ENCODE measurements at places on chromosomes 2 and 18.

GRCh38 chr2:215937190-215937589 is 76.2 kb downstream of the MREG start:
- no peak for DNase-seq

- DNase-seq: no peak
These were observed 153.6 kb downstream of the GBX2 start for GRCh38 chr2:236014408-236015131.

GRCh38 chr2:14751581-14751980 is 119.1 kb downstream of the LRATD1 start:
- no peak for DNase-seq

DNA sequence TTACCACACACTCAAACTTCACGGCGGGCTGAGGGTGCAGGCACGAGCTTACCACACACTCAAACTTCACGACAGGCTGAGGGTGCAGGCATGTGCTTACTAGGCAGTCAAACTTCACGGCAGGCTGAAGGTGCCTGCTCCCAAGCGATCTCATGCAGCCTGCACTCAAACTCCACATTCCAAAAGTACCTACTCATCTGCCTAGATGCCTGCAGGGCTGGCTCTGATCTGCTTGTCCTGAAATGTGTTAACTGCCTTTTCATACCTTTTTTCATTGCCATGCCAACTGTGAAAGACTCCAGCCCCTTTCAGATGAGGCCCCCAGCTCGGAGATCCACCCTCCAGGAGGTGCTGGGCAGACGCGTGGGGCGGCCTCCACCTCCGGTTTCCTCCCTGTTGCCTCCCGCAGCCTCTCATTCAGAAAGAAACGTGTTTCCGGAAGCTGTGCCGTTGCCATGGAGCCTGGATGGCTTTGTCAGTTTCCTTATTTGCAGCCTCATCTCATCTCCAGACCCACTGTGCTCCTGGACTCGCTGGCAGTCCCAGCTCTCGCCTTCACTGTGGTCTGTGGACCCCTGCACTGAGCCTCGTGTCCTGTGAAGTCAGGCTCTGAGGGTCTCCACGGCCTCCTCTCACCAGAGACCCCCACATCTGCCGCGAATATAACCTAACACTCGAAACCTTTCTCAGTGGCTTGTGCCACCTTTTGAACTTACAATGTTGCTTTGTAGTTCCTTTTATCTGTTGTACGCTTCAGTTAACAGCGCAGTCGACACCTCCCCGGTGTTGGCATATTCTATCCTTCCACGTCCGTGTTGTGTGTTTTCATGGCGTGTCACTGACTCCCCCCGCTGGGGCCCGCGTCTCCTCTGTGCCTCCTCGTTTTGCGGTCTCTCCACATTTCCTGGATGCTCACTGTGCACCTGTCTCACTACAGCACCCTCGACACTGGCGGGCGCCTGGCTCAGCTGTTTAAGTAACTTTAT is 106.1 kb upstream of the ALKAL2 start:
- peak; percentile 47 for DNase-seq

DNA sequence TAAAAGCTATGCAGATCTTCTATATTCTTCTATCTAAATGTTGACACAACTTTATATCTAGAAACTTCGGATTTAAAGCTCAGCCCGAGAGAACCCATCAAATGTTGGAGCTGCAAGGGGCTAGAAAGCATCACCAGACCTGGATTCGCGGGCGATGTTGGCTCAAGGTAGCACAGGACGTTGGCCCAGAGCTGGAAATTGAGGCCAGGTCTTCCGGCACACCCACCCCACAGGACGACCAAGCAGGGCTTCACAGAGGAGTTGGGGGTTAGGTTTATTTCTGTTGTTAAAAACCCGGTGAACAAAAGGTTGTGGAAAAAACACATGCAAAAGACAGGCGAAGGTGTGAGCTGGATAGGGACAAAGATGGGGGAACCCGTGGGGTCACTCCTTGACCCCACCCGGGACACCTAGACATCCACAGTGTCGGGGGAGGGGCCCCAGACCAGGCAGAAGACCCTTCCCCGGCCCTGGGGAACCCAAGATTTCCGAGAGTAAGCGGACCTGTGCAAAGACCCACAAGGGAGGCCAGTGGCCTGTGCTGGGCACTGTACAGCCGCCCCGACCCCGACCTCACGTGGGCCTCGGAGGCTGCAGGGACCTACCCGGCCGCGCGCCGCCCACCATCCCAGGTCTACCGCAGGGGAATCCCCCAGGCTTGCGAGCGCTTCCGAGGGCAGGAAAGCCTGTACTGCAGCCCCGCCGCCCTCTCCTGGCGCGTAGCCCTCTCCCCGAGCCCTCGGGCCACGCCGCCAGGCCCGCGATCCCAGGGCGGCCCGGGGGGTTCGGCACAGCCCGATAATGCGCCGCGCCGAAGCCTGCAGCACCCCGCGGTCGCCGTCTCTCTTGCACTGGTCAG is 1.8 kb upstream of the AGBL5 start:
- no peak for DNase-seq

GRCh38 chr2:55482186-55482884 is 37.2 kb upstream of the CFAP36 start:
- no peak for DNase-seq

DNA sequence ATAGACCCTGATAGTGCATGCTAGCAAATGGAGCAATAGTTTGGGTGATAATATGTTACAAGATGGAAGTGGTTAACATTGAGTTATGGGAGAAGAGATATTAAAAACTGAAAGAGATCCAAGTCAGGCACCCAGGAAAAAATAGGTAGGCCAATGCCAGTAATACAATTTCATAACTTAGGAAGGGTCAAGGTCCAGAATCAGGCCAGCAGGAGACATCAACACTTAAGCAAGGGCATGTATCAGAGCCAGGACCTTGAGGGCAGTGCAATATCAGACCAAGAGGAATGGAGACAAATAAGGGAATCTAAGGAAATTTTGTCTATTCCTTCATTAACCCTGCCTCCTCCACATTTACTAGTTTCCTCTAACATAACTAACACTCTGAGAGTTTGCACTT is 124.1 kb upstream of the NYAP2 start:
- DNase-seq: no peak

DNA sequence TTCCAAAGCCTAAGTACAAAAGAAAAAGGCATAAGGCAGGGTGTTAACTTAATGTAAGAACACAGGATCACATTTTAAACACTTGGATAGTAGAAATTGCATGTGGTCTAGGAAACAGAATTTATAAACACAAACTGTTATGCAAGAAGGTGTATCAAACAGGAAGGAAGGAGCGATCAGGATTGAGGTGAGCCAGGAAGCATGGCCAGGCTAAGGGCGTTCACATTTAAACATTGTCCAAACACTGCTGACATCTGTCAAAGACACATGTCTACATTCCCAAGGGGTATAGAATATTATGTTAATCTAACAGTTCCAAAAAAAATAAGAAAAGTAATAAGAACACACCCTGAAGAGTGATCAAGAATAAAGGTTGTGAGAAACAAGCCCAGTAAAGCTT is 71.3 kb downstream of the CCDC141 start:
- no peak for DNase-seq

DNA sequence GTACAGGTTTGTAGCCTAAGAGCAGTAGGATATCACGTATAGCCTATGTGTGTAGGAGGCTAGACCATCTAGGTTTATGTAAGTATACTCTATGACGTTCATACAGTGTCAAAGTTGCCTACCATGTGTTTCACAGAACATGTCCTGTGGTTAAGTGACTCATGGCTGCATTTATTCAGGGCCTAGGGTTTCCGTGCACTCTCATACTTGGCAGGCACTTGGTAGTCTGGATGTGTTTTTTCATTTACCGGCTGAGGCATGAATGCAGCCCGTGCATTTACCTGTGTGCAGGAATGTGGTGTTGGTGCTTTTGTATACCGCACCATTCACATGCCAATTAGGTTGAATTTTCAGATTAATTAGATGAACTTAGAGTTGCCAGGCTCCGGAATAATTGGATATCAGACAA is 43.4 kb downstream of the MYL12B start:
- peak; percentile 71 for DNase-seq

DNA sequence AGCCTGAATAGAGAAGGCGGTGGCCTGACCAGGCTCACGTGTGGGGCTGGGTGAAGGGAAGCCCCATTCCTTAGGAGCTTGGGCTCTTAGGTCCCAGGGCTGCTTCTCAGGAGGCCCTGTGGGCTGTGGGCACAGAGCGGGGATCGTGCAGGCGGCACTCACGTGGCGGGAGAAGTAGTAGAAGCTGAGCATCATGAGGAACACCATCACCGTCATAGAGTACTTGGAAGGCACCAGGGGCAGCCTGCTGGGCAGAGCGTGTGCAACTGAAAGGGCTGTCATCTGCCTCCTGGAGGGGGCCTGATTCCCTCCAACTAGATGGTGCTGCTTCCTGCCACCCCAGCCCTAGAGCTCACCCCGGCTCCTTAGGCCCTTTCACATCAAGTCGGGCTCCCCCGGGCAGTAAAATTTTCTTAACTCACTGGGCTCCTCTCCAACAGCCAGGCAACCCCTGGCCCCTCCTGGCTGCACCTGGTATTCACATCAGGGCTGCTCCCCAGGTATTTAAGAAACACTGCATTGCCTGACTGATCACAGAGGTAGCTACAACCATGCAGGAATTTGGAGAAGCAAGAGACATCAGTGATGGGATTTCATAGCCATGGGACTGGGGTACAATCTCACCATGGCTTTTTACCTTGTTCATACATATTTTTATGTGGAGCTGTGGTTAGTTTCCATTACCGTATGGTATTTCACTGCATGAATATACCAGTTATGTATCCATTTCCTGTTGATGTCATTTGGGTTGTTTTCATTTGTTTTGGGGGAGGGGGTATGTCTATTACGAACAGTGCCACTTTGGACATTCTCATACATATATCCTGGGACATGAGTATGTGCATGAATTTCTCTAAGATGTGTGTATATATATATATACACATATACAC is 32.9 kb downstream of the CENPO start:
- no peak for DNase-seq

DNA sequence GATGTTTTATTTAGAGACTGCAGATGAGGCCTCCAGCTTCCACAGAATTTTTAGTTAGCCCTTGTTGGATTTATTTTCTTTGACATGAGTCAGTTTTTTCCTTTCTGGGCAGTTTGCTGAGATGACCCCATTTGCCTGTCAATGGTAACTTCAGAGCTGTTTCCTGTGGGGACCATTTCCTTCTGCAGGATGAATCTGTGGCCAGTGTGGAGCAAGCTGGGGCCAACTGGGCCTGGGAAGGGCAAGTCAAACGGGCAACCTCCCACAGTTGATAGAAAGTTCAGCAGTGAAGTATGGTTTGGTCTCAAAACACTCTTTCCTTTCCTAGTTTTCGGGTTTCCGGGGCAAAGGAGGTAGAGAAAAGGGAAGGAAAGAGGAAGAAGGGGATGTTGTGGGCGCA is 291.4 kb upstream of the NRP2 start:
- peak; percentile 66 for DNase-seq

DNA sequence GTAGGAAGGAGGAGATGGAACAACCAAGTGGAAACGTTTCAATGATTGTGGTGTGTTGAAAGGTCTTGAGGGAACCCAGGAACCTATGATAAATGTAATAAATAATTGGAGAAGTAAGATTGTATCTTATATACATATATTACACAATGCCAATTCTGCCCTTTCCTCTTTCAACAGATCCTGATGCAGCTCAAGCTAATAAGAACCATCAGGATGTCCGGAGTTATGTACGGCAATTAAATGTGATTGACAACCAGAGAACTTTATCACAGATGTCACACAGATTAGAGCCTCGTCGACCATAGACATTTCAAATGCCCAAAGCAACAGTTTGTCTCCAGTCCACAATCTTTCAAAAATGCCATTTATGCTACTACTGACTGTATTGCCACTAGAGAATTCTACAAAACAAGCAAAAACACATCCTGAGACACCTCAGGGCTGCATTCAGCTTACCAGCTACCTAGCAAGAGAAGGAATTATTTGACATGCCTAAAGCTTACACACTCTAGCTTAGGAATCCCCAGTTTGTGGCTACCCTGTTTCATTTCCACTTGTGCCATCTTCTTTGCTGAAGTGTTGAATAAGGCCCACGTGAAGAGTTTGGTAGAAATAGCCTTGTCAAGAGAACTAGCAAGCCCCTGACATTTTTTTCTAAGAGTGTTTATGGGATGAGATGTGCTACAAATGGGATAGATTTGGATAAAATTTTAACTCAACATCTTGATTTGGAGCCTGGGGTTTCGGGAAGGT is 24.0 kb upstream of the MAP3K20 start:
- DNase-seq: no peak

GRCh38 chr2:134555411-134555810 is 163.4 kb downstream of the TMEM163 start:
- DNase-seq: no peak

DNA sequence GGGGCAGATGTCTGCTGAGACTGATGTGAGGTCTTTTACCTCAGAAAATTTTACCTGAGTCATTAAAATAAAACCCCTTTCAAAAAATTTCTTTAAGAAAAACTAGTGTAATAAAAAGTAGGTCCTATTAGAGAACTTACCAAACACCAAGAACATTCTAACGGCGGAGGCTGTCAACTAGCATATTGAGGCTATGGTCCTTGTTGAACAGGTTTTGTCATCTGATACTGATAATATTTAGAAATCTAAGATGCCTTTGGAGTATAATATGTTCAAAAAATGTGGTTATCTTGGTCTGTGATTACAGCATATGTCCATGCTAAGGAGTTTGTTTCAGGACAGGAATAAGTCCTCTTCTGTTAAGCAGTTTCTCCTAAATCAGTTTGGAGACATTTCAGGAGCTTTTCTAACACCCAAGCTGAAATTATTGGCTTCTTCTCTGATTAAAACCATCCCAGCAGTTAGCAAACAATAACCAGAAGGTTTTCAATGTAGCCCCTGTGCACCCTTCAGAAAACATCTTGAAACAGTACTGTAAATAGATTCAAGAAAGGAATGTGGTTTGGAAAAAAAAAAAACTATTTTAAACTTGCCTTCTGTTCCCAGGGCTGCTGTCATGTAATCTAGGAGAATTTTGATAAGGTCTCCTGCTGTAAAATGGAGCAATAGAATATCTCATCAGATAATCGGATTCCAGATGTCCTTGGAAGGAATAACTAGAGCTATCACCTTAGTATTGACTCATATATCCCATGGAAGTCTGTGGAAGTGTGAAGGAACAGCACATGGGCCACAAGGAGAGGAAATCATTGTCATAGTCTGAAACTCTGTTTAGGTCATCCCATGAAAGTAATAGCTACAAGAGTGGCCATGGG is 58.7 kb upstream of the B3GNT2 start:
- no peak for DNase-seq

DNA sequence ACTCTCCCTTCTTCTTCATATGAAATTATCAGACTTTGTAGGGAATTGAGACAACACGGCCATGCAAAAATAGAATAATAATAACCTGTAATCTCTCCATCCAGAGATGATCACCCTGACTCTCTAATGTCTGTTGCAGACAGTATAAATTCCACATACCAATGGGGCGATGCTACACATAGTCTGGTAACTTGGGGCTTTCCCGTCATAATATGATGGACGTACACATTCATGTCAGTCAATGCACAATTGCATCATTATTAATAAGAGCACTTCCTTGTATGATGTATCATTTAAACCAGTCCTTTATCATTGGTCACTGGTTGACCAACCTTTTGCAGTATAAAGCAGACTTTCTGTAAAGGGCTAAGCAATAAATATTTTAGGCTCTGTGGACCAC is 39.5 kb upstream of the SCLY start:
- DNase-seq: no peak

- no peak for DNase-seq
These were observed 58.2 kb downstream of the KCNG3 start for GRCh38 chr2:42435628-42436027.
